ENCODE measurements at places on chromosomes 6 and 20. TPM values are rescaled to one million over a fixed set of nuclear protein-coding genes. Genes with fewer than 3 reads are reported as not detected.

GRCh38 chr6:150735341-150735851 lies 130.1 kb upstream of the MTHFD1L start:
- DNase-seq: no peak

- DNase-seq: no peak
Measured at GRCh38 chr20:17943343-17943742, 25.3 kb downstream of the SNX5 start.

GRCh38 chr6:41200901-41201763 lies at the start of gene TREML2:
TSS of gene TREML2 (minus strand) at chr6:41201149. CDS start at chr6:41201008, 141 bp downstream.
- no peak for DNase-seq

DNA sequence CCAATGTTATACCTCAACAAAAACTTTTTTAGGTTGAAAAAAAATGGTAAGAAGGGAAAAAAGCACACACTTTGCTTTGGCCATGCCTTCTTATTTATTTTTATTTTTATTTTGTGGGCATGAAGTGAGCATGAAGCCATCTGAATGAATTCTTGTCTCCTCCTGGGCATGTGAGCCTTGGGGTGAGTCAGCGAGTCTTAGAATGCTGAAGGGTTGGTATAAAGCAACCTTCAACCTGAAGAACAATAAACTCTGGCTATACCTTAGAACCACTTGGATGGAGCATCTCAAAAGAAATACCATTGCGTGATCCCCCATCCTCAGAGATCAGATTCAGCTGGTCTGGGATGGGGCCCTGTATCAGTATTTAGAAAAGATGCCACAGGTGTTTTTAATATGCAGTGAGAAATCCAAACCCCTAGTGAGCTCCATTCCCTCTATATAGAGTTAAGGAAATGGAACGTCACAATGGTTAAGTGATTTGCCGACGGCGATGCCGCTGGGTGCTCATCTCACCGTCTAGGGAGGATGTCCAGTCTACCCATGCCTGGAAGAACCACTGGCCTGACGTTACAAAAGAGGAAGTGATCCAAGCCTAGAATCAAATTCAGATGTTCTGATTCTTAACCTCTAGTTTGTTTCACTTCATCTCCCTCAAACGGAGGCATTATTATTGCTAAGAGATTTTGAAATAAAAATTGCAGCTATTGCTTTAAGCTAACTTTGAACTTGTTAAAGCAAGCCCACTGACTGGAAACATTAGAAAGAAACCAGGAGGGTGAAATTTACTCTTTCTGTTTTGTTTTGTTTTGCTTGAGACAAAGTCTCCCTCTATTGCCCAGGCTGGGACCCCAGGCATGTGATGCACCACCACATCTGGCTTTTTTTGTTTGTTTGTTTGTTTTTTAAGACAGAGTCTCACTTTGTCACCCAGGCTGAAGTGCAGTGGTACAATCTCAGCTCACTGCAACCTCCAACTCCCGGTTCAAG lies 67.1 kb downstream of the EDN1 start:
- no peak for DNase-seq

DNA sequence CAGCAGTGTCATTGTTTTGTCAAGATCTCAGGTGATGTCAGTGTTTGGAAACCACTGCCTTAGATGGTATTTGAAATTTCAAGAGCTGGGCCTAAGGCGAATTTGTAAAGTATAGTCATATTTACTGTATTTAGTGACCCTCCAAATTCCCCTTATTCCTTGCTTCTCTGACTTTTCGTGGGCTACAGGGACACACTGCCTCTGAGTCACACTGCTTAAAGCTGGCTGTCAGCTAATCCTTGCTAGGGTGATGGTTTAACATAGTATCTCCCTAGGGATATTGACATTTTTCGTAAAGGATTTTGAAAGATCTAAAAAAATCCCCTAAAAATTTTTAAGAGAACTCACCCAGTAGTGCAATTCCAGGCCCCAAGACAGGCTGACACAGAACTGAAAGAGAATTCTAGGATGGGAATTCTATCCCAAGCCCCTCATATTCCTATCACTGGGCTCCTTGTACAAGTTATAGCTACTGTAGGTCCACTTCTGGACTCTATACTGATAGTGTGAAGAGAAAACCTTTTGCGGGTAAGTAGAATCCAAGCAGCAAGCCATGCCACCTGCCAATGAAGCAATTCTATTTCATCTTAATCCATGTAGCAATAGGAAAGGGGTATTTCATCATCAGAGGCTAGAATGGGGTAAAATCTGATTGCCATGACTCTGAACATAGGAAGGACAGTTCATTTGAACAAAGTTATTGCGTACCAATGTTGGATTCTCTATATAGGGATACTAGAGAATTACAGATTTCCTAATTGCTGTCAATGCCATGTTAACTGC lies 4.3 kb downstream of the BMP6 start:
- no peak for DNase-seq

PDE7B gene
- total RNA-seq: 1.3 TPM
